CD14-positive monocyte (primary cell): ENCODE measurements at places on chromosomes 7 and 10. TPM values are rescaled to one million over a fixed set of nuclear protein-coding genes. Genes with fewer than 3 reads are reported as not detected.

GRCh38 chr10:16867990-16868389 lies 50.8 kb upstream of the RSU1 start:
- DNase-seq: no peak

GRCh38 chr10:33406596-33406995 lies 72.1 kb upstream of the NRP1 start:
- DNase-seq: no peak

SEPHS1 gene
- polyA plus RNA-seq: 11.9 TPM

TEX36 gene
- not detected for polyA plus RNA-seq

- peak; percentile 91 for DNase-seq
These were observed 26.4 kb downstream of the PRF1 start for GRCh38 chr10:70575874-70576802.

GRCh38 chr10:17981766-17982380 lies 30.2 kb downstream of the SLC39A12 start:
- DNase-seq: no peak

ZNF485 gene
- polyA plus RNA-seq: 0.27 TPM

GRCh38 chr10:70312249-70312648 lies 28.4 kb upstream of the NPFFR1 start:
- DNase-seq: no peak

- no peak for DNase-seq
These were observed 8.6 kb downstream of the VWC2 start for GRCh38 chr7:49781996-49782395.

TBXAS1 gene
- 289 TPM for polyA plus RNA-seq

CHAT gene
- polyA plus RNA-seq: not detected in 2 replicates

DNA sequence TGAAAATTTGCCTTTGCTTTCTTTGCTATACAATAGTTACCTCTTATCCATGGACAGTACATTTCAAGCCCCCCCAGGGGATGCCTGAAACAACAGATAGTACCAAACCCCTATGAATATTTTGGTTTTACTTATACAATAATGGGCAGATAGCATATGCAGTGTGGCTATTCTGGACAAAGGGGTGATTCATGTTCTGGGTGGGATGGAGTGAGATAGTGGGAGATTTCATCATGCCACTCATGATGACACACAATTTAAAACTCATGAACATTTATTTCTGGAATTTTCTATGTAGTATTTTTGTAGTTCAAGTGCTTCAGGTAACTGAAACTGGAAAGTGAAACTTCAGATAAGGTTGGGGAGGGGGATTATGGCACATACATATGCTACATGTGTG lies 12.0 kb downstream of the STARD3NL start:
- DNase-seq: no peak

- DNase-seq: no peak
These were observed 27.7 kb upstream of the CAMK1D start for GRCh38 chr10:12321641-12322040.

- no peak for DNase-seq
These were observed 34.4 kb upstream of the AGR3 start for GRCh38 chr7:16916105-16916639.

DNA sequence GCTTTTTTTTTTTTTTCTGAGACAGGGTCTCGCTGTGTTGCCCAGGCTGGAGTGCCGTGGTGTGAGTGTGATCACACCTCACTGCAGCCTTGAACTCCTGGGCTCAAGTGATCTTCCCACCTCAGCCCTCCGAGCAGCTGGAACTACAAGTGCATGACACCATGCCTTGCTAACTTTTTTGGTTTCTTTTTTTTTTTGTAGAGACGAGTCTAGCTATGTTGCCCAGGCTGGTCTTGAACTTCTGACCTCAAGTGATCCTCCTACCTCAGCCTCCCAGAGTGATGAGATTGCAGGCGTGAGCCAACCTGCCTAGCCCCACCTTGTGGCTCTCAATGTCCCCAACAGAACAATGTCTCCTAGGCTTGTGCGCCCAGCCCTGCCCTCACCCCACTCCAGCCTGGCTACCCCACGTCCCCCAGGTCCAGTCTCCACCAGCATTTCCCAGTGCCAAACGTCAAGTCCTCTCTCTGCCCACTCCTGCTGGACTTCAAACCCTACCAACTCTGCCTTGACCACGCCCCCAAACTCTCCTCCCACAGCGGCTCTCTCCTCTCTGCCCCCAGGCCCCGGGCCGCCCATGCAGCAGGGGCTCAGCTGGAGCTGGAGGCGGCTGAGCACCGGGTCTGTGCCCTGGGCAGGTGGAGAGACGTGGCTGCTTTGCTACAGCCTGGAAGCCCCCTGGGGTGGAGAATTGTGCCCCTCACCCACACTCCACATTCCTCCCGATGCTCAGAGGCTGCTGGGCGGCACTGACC lies 18.9 kb downstream of the BHLHA15 start:
- no peak for DNase-seq

GRCh38 chr10:72272689-72273409 lies 875 bp upstream of the DDIT4 start:
- peak; percentile 61 for DNase-seq

- DNase-seq: no peak
These were observed 41.5 kb upstream of the DGKI start for GRCh38 chr7:137888241-137888640.

GRCh38 chr10:54148508-54148907 lies 652.5 kb downstream of the PCDH15 start:
- DNase-seq: no peak

CADPS2 gene
- not detected in 2 replicates for polyA plus RNA-seq

DNA sequence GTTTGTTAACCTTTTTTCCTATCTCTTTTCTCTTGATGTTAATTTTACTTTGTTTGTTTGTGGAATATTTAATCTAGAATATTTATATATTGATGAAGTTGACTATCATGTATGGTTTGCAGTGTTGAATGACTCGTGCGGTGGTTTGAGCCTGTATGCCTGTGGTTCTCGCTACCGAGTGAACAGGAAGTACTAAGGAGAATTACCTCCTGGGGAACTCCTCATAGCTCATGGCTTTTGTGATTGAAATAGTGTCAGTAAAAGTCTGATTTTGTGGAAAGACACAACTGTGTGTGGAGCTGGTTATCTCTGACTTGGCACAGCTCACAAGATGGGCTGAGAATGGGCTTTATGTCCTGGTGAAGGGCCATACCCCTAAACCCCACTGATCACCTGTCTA lies 498.6 kb downstream of the GLRX3 start:
- peak; percentile 47 for DNase-seq

DNA sequence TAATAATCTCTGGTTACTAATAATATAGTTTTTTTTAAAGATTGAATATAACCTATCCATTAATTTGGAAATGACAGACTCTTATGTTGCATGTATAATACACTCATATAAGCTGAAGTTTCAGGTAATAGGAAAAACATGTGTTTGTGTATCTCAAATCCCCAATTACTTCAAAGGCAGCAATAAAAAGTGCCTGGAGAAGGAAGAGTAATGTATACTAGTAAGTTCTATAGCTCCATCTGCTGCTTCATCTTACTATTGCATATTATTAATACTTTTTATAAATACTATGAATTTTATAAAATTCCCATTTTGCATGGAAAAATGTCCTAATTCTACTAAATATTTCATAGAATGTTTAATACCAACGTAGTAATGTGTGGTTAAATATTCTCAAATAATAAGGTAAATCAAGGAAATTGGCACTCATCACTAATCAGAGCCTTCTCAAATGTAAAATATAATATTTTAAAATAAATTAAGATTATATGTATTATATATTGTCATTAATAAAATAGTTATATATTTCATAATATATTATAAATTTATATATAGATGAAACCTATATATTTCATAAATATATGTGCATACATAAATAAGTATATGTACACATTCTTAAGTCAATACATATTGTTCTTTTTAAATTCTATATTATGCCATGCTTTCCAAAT lies 311.9 kb downstream of the HGF start:
- no peak for DNase-seq

DNA sequence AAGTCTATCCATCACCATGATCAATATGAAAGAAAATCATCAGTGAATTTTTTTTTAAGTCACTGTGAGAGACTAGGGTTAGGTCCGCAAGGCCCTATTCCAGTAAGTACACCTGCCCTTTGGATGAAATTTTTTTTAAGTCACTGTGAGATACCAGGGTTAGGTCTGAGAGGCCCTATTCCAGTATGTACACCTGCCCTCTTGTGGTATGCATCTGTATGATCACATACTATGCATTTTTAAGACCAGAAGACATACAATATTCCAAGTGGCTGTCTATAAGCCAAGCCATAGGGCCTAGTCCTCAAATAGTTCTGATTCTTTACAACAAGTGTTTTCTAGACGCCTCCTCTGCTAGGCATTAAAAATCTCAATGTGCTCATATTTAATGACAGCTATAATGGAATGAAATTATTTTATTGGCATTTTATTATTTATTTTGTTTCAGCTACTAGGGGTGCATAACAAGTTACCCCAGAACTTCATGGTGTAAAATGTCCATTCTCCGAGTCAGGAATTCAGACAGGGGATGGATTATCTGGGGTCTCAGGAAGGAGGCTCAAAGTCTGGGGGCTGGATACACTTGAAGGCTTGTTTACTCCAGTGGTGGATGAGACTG lies 53.1 kb downstream of the TEX36 start:
- no peak for DNase-seq

DNA sequence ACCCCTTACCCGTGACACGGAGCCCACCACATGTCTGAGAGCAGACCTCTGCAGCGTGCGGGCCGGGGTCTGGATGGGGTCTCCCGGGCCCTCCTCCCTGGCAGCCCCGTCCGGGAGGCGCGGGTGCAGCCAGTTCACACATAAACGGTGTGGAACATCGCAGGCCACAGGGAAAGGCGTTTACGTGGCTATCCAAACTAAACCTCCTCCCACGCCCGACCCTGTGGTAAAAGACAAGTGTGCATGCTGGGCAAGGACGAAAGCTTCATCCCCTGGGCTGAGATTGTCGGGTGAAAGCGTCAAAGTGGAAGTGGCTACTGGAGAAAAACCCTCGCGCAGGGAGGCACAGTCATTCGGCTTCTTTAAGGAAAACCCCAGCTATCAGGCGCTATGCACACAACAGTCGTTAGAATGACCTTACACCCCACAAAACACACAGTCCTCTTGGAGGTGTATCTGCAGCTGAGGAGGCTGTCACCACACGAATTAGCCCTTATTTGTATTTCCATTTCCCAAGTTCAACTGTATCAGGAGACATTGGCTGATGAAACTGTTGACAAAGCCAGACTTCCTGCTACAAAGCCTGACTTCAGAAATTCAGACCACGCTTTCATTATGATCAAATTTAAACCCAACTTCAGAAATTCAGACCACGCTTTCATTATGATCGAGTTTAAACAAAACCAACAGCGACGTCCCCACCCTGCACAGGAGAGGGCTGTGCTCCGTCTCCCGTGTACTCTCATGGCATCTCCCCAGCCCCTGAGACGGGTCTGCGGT lies 15.3 kb downstream of the GPER1 start:
- DNase-seq: no peak

- DNase-seq: peak; percentile 59
These were observed 129.3 kb downstream of the PKD1L1 start for GRCh38 chr7:47818796-47819606.

GRCh38 chr10:58177362-58177947 lies 90.2 kb downstream of the IPMK start:
- peak; percentile 47 for DNase-seq

DNA sequence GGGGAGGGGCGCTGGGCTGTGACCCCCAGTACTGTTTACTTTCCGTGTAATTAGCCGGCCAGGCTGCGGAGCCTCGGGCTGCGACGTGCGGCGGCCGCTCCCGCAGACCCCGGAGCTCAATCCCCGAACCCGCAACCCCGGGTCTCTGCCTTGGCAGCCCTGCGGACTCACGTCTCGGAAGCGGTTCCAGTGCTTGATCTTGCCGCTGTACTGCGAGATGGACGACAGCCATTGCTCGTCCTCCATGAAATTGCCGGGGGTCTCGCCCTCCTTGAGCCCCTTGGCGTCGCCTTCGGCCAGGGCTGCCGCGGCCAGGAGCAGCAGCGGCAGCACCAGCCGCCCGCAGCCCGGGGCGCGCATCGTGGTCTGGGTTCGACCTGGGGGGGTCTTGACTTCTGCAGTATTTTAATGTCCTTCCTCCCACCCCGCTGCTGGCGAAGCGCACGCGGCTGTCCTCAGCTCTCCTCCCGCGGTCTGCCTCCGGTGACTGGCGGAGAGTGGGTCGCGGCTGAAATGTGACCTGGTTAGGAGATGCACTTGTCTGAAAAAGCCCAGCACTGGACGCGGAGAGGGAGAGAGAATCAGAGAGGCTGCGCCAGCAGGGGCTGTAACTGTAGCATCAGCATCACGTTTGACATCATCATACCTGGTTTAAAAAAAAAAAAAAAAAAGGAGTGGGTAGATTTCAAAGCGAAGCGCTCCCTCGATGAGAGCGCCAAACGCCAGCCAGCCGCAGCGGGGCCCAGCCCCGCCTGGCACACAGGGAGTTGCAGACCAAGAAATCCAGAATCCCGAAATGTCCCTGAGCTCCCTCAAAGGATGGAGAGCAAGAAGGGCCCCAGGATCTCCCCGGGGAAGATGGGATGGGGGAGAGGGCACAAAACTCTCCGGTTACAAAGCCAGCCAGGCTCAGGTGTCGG lies at the start of gene SPOCK2:
Gene SPOCK2 (minus strand): TSS at position 583 of the 920 bp plus-strand sequence. CDS start 223 bp downstream, at position 360.
- DNase-seq: no peak

DNA sequence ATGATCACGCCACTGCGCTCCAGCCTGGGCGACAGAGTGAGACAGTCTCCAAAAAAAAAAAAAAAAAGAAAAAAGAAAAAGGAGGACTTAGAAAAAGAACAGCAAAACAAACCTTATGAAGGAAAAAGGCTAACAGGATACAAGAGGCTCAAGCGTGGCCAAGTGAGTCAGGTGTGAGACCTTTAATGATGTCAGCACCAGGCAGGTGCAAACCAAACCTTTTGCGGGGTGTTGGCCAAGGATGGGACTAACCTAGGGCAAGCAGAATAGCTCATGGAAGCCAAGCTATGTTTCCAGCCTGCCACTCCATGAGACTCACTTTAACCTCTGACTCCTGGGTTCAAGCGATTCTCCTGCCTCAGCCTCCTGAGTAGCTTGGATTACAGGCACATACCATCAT lies 11.3 kb upstream of the GNA12 start:
- no peak for DNase-seq

HOXA6 gene
- polyA plus RNA-seq: not detected in 2 replicates
